ENCODE measurements at places on chromosomes 7 and 10. TPM values are rescaled to one million over a fixed set of nuclear protein-coding genes. Genes with fewer than 3 reads are reported as not detected.

- DNase-seq: no peak
Observed at GRCh38 chr10:59064759-59065539, 111.5 kb upstream of the PHYHIPL start.

GRCh38 chr7:151871904-151872303 lies 5.0 kb downstream of the PRKAG2 start:
- peak; percentile 40 for DNase-seq

- DNase-seq: no peak
Observed at GRCh38 chr7:84848219-84848973, 338.5 kb downstream of the SEMA3D start.

DNA sequence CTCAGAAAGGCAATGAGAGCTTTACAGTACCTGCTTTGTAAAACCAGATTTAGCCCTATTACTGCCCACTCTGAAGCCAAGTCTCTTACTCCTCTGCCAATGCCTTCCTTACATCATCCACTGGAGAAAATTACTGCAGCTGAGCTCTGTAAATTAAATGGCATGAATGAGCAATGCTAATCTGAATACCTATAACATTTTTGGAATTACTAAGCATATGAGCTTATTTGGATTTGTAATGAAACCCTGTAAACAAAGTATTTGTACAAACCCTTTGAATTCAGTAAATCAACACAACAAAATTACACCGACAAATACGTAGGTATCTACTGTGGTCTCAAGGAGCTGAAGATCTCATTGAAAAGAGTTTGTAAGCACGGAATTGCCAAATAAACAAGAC lies 12.1 kb upstream of the CCNY start:
- DNase-seq: no peak

GRCh38 chr10:114995468-114996247 lies 57.7 kb downstream of the TRUB1 start:
- no peak for DNase-seq

The WNT8B gene
- total RNA-seq: not detected

- peak; percentile 26 for DNase-seq
Observed at GRCh38 chr10:129935102-129935866, 28.8 kb downstream of the EBF3 start.

GRCh38 chr10:113165673-113166072 lies 215.6 kb downstream of the TCF7L2 start:
- no peak for DNase-seq

DNA sequence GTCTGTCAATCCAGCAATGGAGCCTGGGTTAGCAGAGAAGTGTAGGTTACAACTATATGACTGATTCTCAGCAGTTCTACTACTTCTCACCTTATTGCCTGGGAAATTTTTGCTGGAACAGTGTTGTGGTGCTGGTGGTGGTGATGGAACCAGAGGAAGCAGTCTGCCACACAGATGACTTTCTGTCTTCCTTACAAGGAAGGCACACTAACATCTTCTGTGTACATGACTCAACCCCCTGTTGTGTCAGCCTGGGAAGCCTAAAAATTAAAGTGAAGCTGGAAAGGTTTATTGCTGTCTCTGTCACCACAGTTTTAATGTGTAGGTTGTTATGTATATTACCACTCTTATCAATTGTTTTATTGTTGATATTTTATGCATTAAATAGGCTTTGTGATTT lies 40.3 kb downstream of the ANKRD7 start:
- no peak for DNase-seq

DNA sequence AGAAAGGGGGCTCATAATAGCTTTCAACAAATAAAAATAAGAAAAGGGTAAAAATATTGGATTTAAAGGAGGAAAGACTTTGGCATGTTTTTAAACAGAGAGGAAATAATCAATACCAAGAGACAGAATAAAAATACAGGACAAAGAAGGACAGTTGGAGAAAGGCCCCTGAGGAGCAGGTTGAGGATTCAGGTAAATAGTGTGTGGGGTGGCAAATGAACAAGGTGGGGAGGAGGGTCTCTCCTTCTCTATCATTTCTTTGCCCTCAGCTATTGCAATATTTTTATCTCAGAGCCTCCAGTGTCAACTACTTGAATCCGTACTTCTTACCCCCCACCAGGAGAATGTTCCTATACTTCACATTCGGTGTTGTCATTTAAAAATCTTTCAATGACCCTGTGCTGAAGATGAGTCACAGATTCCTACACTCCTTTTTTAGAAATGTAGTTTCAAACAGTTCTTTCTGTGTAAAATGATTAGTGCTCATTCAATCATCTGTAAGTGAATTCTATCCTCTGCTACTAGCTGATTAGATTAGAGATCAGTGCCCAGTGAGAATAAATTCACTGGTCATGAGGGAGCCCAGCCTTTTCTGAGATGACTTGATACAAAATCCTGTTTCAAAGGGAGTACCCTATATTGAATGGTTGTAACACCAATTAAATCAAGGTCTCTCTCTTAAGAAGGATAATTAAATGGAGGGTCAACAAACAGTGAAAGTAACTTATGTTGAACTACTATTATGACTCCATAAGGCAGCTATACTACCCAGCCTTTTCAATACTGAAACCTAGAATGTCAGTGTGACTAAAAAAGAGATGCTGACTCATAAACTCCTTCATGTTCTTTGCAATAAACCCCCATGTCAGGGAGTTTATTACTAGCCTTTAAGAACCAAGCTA lies 50.4 kb upstream of the WNT16 start:
- DNase-seq: no peak

- no peak for DNase-seq
Observed at GRCh38 chr7:14501436-14501835, 401.1 kb downstream of the DGKB start.

The MAGI2 gene
- total RNA-seq: 1.9 TPM

- peak; percentile 80 for DNase-seq
Observed at GRCh38 chr10:121927318-121927840, 452 bp downstream of the ATE1 start.

The PRXL2A gene
- 95.8 TPM for total RNA-seq
